ENCODE measurements at places on chromosomes 2 and 18.
A peak's percentile ranks its signal among the peaks of the same experiment; 100 is the strongest.

GRCh38 chr18:2407961-2408360 is 163.3 kb downstream of the METTL4 start:
- H3K27ac ChIP-seq, result no peak overlapping the region
- no peaks in the 10 kb centered on the region for H3K4me1 ChIP-seq
- no peak for DNase-seq
- H3K4me3 ChIP-seq, result no peak overlapping the region

- DNase-seq, result no peak
- H3K4me3 ChIP-seq, result no peak overlapping the region
- H3K4me1 ChIP-seq, result no peaks in the 10 kb centered on the region
- no peaks in the 10 kb centered on the region for H3K36me3 ChIP-seq
- H3K27me3 ChIP-seq, result no peaks in the 10 kb centered on the region
- H3K27ac ChIP-seq, result no peak overlapping the region
Observed at GRCh38 chr2:212766921-212767320, 228.3 kb upstream of the ERBB4 start.

GRCh38 chr18:64474255-64474654 is 325.4 kb upstream of the LINC00305 start:
- H3K27ac ChIP-seq, result no peak overlapping the region
- H3K36me3 ChIP-seq, result no peaks in the 10 kb centered on the region
- H3K27me3 ChIP-seq, result no peaks in the 10 kb centered on the region
- H3K4me3 ChIP-seq, result no peak overlapping the region

DNA sequence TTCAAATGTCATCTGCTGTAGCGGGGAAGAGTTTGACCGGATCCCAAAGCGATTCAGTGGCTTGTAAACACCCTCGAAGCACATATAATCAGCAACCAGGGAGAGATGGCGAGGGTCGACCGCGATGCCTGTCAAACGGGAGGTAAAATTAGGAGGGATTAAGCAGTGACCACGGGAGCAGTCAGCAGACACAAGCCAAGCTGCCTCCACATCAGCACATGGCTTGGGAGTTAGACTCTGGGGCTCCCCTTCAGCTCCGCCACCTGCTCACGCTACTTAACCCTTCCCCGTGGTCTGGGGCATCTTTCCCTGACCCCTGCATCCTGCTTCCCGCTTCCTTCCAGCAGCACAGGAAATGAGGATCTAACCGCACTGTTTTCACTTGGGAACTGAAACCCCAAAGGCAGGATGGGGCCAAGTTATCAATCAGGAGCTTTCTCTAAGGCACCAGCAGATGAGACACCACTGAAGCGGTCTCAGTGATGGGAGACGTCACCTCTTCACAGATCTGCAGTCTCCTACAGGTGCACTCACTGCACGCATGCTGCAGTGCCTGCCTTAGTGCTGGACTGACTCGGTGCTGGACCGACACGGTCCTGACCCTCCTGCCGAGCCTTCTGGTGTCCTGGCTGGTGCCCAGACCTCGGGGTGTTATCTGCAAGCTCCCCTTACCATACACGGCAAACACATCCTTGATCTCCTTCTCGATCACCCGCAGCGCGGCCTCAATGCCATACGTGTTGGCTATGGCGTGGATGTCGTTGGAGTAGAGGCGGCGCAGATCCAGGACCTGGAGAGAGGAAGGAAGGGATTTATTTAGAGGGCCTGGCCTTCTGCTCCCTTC is 77.5 kb downstream of the POLR1A start:
- peaks cover 22% of the 10 kb centered on the region for H3K36me3 ChIP-seq
- H3K27ac ChIP-seq, result no peak overlapping the region
- no peak overlapping the region for H3K4me3 ChIP-seq
- H3K27me3 ChIP-seq, result no peaks in the 10 kb centered on the region

DNA sequence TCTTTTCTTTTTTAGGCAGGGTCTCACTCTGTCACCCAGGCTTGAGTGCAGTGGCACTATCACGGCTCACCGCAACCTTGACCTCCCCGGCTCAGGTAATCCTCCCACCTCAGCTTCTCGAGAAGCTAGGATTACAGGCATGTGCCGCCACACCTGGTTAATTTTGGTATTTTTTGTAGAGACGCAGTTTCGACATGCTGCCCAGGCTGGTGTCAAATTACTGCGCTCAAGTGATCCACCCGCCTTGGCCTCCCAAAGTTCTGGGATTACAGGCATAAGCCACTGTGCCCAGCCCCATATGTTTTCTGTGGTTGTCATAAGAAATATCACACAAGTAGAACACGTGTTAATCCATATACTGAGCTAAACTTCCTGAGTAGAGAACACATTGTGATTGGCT is 14.6 kb downstream of the ENOSF1 start:
- H3K4me1 ChIP-seq, result no peaks in the 10 kb centered on the region
- DNase-seq, result no peak
- H3K36me3 ChIP-seq, result no peaks in the 10 kb centered on the region
- H3K4me3 ChIP-seq, result no peak overlapping the region
- no peaks in the 10 kb centered on the region for H3K27me3 ChIP-seq
- H3K27ac ChIP-seq, result no peak overlapping the region

DNA sequence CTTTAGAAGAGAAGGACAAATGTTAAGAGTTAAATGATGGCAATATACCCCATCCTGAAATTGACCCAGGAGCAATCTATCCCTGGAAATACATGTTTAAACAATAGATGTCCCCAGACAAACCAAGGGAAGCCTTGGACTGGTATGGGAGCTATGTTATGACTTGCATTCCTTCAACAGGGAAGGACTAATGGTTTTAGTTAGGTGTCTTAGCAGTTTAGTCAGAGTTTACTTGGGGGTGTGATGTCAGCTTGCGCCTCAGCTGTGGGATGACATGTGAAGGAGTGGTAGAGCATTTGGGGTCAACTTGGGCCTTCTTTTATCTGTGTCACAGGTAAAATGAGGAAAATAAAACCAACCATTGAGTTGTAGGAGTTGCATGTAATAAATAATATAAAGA is 36.8 kb downstream of the SPC25 start:
- no peak overlapping the region for H3K27ac ChIP-seq
- no peak for DNase-seq
- no peaks in the 10 kb centered on the region for H3K36me3 ChIP-seq
- H3K27me3 ChIP-seq, result no peaks in the 10 kb centered on the region
- no peaks in the 10 kb centered on the region for H3K4me1 ChIP-seq

DNA sequence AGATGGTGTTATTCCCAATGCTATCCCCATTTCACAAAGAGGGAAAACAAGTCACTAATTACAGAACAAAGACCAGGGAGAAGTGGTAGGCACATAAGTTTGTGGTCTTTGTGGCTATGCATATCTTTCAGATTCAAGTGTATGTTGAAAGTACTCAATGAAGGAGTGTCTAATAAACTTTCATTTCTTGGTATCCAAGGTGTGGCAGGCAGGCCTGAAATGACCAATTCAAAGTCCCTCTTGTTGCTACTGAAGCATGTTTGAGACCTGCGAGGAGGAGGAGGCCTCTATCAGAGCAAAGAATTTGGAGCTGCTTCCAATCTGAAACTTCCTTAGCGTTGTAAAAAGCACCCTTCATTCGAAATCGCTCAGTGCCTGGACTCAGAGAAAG is 60.9 kb upstream of the KLF7 start:
- H3K27ac ChIP-seq, result no peak overlapping the region
- H3K36me3 ChIP-seq, result no peaks in the 10 kb centered on the region
- H3K4me1 ChIP-seq, result peaks cover 10% of the 10 kb centered on the region

GRCh38 chr2:152369176-152369860 is 34.3 kb downstream of the FMNL2 start:
- H3K27me3 ChIP-seq, result no peaks in the 10 kb centered on the region
- no peaks in the 10 kb centered on the region for H3K36me3 ChIP-seq
- no peaks in the 10 kb centered on the region for H3K4me1 ChIP-seq

DNA sequence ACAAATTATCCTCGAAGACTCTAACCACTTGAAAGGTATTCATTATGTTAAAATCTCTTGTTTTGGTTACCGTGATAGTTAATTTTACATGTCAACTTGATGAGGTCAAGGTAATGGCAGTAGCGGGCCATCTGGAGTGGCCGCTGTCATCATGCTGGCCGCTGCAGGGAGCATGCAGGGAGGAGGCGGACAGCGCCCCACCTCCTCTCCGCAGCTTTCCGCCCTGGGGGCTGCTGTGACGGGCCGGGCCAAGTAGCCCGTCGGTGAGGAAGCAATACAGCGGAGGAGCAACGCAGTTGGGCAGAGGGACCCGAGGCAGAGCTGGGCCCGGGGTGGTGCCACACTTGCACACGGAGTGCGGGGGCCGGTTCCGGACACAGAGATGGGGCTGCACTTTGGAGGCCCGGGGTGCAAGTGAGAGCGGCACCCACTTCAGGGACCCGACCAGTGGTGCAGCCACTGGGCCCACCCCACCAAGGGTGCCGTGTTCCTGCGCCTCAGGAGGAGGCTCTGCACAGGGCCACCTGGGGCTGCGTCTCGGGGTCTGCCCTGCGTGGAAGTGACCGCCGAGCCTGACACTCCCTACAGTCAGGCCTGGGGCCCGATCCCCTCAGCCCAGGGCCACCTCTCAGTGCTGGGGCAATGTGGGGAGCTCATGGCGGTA is 452.4 kb downstream of the LRATD1 start:
- DNase-seq, result no peak
- no peaks in the 10 kb centered on the region for H3K27me3 ChIP-seq
- no peaks in the 10 kb centered on the region for H3K36me3 ChIP-seq

DNA sequence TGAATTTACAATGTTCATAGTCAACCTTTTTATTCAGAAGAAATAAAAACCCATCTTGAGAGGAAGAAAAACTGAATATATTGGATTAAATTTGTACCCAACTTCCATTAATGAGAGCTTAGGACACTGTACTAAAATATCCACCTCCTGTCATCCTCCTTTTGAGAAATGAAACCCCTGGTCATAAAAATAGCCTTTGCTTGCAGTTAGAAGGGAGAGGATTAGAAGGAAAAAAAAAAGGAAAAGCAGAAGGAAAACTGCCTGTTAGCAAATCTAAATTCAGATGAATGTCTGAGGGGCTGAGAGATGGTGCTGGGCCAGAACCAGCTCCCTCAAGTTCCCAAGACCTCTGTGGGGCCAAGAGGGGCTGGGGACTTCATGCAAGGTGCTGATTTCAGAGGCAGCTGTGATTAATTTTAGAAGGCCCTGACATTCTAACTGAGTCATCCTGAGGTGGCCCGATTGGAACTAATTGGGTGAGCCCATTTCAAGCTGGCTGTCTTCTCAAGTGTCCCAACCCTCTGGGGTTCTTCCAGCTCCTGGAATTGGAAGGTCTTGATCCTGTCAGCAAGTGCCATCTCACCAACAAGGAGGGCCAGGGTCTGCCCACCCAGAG is 38.4 kb upstream of the BIN1 start:
- no peaks in the 10 kb centered on the region for H3K36me3 ChIP-seq
- H3K27me3 ChIP-seq, result no peaks in the 10 kb centered on the region
- H3K4me1 ChIP-seq, result peaks cover 15% of the 10 kb centered on the region
- peak overlapping the region; percentile 87 for H3K27ac ChIP-seq
- no peak for DNase-seq

DNA sequence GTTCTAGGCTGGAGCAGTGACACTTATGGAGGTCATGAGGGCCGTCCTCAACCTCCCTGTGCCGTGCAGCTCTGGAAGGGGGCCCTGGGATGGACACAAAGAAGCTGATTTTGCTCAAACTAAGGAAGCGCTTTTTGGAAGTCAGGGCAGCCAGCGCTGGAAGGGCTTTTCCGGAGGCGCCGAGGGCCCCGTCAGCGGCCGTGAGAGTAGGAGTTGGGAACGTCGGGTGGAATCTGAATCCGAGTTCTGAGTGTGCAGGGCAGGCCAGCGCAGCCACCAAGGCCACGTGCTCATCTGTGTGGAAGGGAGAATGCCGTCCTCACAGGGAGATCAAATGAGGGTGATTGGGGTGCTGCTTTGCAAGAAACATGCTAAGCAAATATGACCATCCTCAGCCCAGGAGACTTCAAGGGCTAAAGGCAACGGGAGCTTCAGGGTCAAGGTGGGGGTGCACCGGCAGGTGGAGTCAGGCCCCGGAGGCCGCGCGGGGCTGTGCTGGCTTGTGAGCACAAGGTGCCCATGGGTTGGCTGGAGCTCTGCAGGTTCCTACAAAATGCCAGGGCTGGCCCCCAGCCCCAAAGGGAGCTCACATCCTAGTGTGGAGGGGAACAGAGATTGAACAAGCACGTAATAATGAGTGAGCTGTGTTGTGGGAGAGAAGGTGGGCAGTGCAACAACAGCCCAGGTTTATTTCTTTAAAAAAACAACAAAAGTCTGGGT is 70.4 kb upstream of the HPCAL1 start:
- no peak for DNase-seq
- H3K27ac ChIP-seq, result no peak overlapping the region
- H3K4me3 ChIP-seq, result no peak overlapping the region
- H3K27me3 ChIP-seq, result no peaks in the 10 kb centered on the region
- no peaks in the 10 kb centered on the region for H3K36me3 ChIP-seq

DNA sequence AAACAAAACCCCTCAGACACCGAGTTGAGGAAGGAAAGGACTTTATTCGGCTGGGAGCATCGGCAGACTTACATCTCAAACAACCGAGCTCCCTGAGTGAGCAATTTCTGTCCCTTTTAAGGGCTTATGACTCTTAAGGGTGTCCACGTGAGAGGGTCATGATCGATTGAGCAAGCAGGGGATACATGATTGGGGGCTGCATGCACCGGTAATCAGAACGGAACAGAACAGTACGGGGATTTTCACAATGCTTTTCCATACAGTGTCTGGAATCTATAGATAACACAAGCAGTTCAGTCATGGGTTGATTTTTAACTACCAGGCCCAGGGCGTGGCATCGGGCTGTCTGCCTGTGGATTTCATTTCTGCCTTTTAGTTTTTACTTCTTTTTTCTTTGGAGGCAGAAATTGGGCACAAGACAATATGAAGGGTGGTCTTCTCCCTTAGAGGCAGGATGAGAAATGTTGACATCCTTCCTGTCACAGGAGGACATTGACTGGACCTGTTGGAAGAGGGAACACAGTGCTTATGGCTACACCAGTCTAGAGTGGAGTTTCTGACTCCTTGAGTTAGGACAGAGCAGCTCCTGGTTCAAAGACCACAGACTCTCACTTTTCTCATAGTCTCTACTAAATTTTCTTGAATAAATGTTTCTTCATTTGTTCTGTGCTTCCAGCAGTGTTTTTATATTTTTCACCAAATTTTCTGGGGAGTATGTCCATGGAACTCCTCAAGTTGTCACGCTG is 35.8 kb downstream of the SPOPL start:
- no peaks in the 10 kb centered on the region for H3K27me3 ChIP-seq
- H3K4me1 ChIP-seq, result no peaks in the 10 kb centered on the region
- H3K27ac ChIP-seq, result no peak overlapping the region
- no peak overlapping the region for H3K4me3 ChIP-seq

DNA sequence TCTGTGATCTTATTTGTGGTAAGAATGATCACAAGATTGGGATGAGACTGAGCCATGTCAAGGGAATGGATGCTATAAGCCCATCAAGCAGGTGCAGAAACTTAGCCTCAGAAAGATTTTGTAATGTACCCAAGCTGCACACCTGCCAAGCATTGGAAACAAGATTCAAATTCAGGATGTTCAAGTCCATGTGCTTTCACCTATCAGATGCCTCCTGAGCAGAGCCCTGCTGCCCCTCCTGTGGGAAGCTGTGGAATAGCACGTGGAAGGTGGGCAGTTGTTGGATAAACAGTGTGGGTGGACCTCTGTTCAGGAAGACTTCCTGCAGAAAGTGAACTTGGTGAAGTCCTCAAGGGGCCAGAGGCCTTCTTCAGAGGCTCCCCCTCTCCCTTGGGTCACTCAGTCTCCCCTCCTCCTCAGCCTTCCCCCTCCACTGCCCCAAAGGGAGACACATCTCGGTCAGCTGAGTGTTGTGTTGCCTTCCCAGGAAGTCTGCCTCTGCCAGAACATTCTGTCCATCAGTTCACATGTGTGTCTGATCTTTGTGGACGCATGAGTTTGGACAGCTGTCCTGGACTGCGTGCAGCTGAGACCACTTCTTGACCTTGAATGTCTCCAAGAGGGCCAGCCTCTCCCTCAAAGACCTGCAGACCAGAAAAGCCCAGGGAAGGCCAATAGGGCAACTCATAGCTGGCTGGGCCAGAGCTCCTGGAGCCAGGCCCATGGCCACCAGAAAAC is 186.1 kb downstream of the INHBB start:
- no peaks in the 10 kb centered on the region for H3K4me1 ChIP-seq
- H3K4me3 ChIP-seq, result no peak overlapping the region
- H3K27ac ChIP-seq, result no peak overlapping the region
- H3K27me3 ChIP-seq, result no peaks in the 10 kb centered on the region
